Right hindlimb (tissue), 1 donor: ENCODE measurements at places on chromosomes 4 and X.

- DNase-seq, result no peak
These were observed 99.1 kb downstream of the ARHGAP10 start for GRCh38 chr4:147830987-147831386.

DNA sequence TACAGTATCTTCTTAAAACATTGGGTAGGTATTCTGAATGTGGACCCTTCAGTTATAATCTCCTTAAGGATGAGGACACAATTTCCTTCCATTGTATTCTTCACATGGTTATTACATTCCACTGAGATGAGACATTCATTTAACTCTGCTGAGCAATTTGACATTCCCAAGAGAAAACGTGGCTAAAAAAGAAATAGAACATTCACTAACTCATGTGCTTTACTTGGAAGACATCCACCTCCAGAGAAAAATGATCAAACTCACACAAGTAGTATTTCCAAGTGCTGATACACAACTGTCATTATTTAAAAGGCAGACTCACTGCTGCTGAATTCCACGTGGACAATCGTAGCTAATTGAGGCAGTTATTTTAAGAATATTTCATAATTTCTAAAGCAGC is 227.9 kb upstream of the ANKRD50 start:
- no peak for DNase-seq

GRCh38 chr4:158858410-158859199 is 89.8 kb downstream of the FNIP2 start:
- DNase-seq, result no peak

DNA sequence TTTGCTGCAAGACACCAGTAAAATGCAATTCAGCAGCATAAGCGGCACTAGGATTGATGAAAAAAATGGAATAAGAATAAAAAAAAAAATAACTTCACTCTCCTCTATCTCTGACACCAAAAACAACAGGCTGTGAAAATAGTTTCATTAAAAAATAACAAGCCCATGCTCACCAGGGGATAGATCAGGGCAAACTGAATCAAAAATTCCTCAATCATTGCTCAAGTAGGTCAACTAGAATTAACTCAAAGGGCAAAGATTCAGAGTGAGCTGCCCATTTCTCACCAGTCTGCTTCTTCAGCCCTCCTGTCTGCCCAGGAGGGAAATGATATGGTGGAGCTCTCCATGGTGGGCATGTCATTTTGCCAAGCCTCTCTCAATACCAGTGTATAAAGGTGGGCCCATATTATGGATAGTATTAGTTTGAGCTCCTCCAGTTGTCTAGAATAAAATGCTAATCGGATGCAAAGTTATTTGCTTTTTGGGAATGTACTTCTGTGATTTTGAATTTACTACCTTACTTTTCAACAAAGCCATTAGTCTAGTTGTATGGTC is 153.9 kb downstream of the UNC5C start:
- no peak for DNase-seq

GRCh38 chr4:29578329-29578728 is 1141.8 kb upstream of the PCDH7 start:
- DNase-seq, result no peak

- DNase-seq, result no peak
These were observed 109.2 kb upstream of the NPY2R start for GRCh38 chr4:155099231-155099630.

GRCh38 chr4:168501407-168501806 is 4.6 kb downstream of the PALLD start:
- DNase-seq, result no peak

DNA sequence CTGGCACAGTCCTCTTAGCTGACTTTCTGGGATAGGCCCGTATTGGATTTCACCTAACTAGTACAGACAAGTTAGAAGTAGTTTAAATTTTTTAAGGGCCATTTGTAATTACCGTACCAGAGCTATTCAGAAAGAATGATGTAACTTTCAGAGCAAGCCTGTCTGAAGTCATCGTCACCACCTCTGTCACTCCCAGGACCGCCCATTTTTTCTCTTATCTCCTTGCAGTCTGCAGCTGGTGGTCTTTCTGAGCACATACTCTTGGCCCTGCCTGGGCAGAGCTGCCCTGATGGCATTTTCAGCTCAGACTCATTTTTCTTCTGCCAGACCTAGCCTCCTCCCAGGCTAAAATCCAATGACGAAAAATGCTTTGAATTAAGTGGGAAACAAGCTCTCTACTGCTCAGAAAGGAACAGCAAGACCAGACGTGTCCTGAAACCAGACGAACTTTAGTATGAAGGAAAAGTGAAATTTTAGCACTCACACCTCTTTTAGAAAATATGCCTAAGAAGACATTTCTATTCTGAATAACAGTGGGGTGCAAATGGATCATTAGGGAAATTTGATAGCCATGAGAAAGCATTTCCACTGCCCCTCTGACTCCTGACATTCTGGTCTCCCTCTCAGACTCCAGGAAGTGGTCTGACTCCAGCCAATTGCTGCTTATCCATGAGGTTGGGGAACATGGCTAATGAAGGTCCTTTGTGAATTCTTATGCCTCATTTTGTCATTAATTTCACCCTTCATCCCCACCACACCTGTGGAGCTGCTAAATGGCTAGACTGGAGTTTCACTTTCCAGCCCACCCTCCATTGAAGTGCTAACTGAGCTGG is 162.4 kb upstream of the GYPA start:
- DNase-seq, result no peak

DNA sequence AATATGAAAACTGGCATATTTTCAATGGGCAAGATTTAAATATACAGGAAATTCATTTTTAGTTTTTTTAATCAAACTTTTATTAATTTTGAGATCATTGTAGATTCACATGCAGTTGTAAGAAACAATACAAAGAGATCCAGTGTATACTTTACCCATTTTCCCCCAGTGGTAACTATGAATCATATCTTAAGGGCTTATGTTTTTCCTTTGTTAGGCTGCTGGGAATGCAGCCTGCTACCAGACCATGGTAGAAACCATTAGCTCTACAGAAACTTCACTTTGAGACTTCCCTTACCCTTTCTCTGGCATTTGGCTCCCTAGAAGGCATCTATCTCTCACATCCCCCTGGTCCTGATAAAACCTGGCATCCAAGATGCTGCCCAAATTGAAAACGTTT is 147.6 kb upstream of the EOLA2 start:
- no peak for DNase-seq

GRCh38 chr4:154616731-154617130 is 4.3 kb upstream of the FGG start:
- DNase-seq, result no peak

- no peak for DNase-seq
These were observed 445.2 kb downstream of the GRXCR1 start for GRCh38 chr4:43337707-43338106.

DNA sequence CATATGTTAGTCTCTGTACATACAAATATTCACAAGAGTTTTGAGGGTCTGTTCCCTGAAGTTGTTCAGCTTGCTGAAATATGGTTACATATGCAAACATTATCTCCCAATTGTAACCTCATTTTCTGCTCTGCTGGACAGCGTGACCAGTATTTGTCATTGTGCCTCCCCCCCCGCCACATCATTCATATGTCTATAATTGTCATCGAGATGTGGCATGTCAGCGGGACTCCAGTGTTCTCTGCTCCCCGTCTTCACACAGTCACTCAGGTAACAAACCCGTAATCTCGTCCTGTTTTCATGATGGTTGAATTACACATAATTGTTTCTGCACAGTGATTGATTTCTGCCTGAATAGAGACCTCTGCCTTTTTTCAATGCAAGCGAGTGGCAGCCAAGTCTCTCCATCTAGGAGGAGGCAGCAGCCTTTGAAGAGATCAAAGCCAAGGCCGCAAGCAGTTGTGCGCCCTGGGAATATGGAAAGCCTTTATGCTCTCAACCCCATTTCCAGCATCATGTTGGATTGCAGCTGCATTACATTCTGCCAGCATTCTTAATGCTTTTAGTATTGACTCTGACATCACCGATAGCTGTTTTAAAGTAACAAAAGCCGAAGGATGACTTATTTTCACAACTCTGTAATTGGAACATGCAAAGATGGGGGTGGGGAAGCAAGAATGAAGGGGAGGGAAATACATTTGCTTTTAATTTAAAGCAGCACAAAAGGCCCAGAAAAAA is 27.4 kb downstream of the LEF1 start:
- peak; percentile 47 for DNase-seq

- DNase-seq, result no peak
These were observed 55.7 kb downstream of the ANTXR2 start for GRCh38 chr4:80017125-80017854.

DNA sequence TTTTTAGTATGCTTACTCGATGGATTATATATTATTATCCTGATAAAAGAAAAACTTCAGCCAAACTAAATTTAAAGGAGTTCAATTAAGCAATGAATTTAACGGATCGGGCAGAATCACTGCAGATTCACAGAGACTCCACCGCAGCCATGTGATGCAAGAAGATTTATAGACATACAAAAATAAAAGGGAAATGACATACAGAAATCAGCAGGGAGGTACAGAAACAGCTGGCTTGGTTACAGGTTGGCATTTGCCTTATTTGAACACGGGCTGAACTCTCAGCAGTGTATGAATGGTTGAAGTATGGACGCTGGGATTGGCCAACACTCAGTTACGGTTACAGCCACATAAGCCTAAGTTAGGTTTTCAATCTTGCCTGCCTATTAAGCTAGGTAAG is 35.4 kb upstream of the DHRSX start:
- DNase-seq, result no peak

DNA sequence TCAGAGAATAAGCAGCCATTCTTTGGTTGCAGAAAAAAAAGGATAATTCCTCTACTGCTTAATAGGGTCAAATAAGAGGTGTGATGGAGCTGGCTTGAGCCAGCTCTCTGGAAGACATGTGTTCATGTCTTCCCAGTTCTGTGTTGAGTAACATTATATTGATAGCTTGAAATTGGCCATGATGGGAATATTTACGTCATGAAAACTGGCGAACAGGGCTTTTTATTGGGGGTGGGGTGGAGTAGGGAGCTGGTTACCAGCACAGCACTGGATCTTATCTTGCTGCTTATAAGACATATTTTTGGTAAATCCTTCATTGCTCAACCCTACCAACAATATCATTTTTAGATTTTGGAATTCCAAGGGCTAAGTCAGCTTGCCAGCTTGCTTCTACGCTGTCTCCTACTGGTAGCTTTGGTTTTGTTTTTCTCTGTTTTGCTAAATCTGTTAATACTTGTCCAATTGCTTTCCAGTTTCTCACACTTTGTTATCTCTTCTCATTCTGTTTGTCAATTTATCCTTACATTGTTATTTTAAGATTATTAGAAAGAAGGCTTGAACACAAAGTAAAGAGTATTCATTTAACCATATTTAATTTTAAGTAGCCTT is 25.3 kb upstream of the GBA3 start:
- no peak for DNase-seq

DNA sequence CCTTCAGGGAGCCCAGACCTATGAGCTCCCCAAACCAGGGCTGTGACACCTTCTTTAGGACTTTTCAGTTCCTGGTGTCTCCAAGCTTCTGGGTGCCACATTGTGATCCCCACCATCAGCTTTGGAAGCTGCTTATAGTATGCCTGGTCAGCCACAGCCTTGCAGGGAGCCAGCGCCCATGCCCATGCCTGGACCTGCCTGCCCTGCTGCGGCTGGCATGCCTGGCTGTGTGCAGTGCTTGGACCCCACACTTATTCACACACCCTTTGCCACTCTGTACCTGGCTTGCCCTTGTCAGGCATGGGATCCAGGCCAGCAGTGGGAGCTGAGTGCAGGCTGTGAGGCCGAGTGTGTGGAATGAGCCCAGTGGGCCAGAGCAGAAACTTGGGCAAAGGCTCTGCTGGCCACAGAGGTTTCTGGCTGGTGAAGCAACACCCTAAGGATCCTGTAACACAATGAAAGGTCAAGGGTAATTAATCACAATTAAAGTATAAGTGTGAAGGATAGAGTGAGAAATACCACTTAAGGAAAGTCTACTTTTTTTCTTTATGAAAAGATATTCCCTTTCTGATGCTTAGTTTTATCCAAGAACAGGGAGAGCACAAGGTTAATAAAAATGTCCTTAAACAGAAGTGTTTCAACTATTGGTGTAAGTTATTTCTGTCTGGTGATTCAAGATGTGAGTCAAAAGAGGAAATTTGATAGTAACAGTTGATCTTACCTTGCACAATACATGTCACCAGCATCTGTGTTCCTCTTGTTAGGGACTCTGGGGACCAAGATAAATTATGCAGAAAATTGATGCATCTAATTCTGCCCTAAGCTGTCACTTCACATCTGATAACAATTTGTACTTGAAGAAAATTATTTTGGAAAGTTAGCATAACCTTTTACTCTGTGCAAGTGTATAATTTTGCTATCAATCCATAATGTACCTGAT is 161.8 kb downstream of the FAM47A start:
- DNase-seq, result no peak

- no peak for DNase-seq
These were observed 109.4 kb upstream of the AFAP1 start for GRCh38 chr4:8048856-8049676.

GRCh38 chr4:54547299-54548097 is 110.3 kb upstream of the KIT start:
- DNase-seq, result no peak

DNA sequence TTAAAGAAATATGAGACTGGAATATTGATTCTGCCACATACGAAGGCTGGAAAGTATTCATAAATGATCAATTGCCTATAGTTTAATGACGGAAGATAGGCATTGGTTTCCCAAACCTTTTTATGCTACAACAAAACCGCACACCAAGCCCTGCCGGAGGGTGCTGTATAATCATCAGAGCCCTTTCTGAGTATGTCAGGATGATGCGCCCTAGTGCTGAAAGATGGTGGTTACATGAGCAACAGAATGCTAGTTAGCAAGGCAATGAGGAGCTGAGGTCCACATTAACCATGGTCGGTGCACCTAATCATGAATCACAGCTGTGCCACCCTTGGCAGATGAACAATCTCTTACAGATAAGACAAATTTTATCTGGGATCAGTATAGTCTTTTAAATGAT is 491.1 kb downstream of the PACRGL start:
- DNase-seq, result no peak

DNA sequence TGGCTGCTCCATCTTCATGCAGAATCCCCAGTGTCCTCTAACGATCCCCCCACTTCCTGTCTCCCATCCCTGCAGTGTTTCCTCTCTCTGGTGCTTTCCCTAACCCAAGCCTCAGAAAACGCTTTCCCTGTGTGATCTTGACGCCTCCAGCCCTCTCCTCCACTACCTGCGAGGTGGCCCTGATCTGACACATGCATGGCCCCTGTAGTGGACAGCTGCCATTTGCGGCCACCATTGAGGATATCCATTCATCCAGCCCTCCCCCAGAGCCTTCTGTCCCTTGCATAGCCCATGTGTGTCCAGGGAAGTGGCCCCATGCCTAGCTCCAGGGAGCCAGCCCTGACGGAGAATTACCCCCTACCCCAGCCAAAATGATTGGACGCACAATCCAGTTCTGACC is 3.1 kb downstream of the UBL4A start:
- DNase-seq, result no peak

GRCh38 chr4:38162240-38162784 is 202.1 kb downstream of the PTTG2 start:
- no peak for DNase-seq
